ENCODE measurements at places on chromosomes 13 and 19.
A peak's percentile ranks its signal among the peaks of the same experiment; 100 is the strongest.

- no peak for DNase-seq
These were observed 439.8 kb downstream of the TDRD3 start for GRCh38 chr13:60836821-60837220.

DNA sequence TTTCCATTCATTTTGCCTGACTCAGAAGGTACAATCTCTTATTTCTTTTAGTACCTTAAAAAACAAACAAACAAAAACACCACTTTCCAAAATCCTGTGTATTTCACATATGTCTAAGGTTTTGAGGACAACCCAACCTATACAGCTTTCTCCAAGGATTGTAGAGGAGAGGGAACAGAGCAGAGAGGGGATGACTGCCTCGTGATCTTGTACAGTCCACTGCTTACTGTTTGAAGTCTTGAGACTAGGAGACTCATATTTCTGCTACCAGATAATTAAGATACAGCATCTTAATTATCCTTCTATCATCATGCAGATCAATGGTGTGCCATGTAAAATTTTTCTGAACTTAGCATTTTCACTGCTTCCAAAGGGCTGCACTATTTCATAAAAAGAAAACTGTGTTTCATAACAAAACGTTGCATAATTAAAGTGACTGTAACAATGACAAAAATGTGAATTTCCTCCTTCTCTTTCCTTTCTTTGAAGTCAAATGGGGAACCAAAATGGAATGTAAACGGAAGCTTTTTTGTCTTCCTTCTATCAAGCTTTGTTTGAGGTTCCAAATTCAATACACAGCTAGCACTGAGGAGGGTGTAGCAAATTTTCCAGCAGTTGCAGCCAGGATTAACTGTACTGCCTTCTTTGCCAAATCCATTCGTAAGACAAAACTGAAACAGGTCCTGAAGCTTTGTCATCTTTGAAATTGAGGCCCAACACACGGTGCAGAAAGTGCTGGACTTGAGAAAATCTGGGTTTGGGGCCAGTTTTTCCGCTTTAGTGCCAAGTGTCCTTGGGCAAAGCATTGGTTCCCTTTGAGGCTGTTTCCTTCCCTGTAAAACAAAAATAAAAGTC lies 34.9 kb upstream of the RCBTB2 start:
- peak; percentile 27 for DNase-seq

GRCh38 chr13:33479105-33479504 lies 193.6 kb upstream of the STARD13 start:
- no peak for DNase-seq

DNA sequence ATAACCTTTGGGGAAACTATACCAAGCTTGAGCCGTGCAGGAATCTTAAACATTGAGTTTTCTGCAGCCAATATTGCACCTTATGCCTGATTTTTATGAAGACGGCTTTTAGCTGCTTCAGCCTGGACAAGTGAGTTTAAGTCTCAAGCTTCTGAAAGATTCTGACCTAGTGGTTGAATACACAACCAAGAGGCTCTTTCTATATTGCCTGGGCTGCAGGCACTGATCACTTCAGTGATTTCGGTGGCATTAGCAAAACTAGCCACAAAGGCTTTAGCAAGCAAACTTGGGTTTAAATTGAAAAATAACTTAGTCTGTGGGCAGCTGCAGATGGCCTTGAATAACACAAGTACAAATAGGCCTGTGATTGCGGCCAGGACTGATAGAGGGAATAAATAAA lies 29.3 kb upstream of the RFXAP start:
- DNase-seq, result no peak

DNA sequence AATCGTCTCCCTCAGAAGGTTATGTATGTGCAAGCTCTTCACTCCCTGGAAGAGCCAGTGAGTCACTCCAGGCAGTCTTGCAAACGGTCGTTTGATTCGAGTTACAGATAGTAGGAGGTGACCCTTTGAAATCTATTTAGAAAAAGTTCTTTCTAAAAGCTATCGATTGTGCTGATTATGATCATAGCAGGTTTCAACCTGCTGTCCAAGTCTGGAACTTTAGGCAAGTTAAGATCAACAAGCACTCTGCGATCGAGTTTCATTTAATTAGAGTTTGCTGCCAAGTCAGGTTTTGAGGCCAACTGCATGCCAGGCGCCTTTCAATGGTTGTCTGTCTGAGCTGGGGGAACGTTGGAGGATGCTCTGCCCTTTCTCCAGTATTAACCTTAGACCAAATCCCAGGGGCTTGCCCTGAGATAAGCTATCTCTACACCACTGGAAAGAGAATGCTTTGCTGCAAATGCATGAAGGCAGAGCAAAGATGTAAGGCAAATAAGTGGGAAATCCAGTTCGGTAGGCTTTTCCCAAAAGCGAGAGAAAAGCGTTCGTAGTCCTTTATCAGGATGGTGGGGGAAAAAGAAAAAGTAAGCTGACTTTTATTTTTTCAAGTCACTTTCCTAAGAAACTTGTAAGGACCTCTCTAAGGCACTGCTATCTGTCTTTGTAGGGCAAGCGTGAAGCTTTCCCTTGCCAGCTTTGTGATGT lies 287.5 kb downstream of the ATP8A2 start:
- DNase-seq, result no peak

GRCh38 chr13:113041293-113041690 lies 64.3 kb upstream of the F7 start:
- DNase-seq, result no peak

DNA sequence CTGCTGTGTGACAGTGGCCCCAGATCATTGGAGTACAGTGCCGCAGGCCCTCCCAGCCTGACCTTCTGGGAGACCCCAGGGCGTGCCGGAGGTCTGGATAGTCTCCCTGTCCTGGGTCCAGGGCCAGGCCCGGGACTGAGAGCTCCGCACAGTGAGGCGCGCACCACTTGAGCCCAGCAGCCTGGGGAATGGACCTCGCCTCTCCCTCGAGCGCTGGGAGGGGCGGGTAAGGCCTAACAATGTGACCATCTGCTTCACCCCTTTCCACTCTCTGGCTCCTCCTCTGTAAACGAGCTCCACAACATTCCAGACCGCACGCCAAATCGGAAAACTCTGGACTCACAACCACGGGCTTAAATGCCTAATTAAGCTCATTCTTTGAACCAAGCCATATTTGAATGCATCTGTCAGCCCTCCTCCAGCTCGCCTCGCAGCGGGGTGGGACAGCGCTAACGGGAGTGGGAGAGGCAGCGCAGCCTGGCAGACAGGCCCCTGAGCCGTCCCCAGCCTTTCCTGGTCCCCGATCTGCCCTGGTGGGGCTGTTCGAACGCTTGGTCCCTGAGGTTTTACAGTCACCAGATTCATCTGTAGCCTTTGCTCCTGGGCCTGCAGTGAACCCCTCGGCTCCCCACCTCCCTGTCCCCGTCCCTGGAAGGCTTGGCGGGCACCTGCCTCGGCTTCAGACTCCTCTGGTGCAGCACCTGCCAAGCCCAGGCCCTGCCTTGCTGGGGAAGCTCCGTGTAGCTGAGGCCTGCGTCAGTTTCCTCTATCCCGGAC lies 120.7 kb upstream of the VSTM2B start:
- DNase-seq, result no peak
